ENCODE measurements at places on chromosomes 11 and 22.

- DNase-seq, result no peak
These were observed 31.8 kb downstream of the DKK3 start for GRCh38 chr11:11976481-11977127.

GRCh38 chr11:8775332-8775731 is 92.7 kb downstream of the RPL27A start:
- no peak for DNase-seq

DNA sequence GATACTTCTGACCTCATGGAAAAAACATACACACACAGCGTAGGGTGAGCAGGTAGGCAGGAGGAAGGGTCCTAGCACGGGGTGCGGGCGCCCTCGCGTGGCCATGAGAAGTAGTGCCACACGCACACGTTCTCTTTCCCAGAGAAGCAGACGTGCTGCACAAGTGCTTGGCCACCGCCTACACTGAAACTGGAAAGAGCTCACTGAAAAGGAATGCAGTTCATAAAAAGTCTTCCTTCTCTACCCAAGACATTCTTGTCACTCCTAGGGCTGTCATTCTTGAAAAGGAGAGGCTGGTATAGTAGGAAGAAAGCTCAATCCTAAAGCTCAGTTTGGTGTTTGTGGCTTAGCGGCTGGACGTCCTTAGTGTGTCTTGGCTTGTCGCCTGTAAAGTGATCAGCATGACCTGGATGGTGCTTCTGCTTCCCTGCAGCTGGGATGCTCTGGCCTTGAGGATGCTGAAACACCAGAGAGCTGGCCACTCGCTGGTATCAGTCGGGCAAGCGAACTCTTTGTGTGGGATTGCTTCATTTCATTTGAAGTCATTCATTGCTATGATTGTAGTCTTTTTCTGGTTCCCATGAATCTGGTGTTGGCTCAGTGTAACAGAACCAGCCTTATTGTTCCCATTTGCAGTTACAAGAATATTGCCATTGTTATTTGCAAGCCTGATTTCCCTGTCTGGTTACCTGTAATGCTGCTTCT is 303.8 kb downstream of the NTM start:
- DNase-seq, result peak; percentile 20

GRCh38 chr11:8229299-8230177 is 34.1 kb downstream of the LMO1 start:
- no peak for DNase-seq

GRCh38 chr22:37906364-37907008 is 389 bp downstream of the MICALL1 start:
- DNase-seq, result no peak

- DNase-seq, result peak; percentile 89
These were observed 25.4 kb downstream of the A4GALT start for GRCh38 chr22:42695294-42695693.

DNA sequence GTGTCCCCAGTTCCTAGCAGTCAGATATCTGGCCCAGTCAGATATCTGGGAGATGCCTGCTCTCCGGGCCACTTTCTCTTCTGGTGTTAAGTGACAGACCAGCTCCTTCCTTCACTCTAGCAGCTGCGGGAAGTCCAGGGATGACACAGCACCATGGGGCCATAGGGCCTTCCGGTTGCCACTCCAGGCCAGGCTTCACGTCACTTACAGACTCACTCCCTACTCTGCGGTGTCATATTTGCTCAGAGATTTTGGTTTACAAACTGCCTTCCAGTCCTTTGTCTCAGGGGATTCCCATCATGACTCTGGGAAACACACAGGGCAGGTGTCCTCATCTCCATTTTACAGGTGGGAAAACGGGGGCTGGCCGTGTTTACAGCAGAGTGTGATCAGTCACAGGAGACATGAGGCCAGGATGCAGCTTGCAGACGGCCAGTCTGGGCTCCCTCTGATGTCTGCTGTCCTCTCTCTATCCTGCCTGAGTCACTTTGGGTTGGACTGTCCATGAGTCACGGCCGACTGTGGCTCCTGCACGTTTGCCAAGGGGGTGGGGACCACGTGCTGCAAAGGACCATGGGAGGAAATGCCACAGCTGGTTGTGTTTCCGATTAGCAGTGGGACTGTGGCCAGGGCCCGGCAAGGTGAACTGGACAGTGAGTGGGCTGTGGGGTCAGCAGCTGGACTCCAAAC is 8.2 kb upstream of the TBC1D22A start:
- peak; percentile 96 for DNase-seq

GRCh38 chr11:80284946-80285785 is 844.3 kb upstream of the TENM4 start:
- DNase-seq, result no peak

DNA sequence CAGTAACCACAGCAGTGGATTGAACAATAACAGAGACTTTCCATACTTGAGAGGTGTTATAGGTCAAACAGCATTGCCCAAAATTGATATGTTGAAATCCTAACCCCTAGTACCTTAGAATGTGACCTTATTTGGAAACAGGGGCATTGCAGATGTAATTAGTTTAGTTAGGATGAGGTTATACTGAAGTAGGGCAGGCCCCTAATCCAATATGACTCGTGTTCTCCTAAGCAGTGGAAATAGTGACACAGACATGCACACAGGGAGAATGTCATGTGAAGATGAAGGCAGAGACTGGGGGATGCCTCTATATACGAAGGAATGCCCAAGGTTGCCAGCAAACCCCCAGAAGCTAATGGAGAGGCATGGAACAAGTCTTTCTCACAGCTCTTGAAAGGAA is 270.5 kb downstream of the TENM4 start:
- DNase-seq, result no peak

- no peak for DNase-seq
These were observed 8.2 kb upstream of the CCDC188 start for GRCh38 chr22:20159076-20159475.

- no peak for DNase-seq
These were observed 53.4 kb upstream of the CCND1 start for GRCh38 chr11:69587454-69588090.

- DNase-seq, result no peak
These were observed 23.1 kb downstream of the CD6 start for GRCh38 chr11:60994541-60995080.

Data from gastrocnemius medialis (tissue), 4 donors.